ENCODE measurements at places on chromosomes 1 and 21.

- no peak for DNase-seq
These were observed 10.1 kb downstream of the AGMAT start for GRCh38 chr1:15574741-15575140.

DNA sequence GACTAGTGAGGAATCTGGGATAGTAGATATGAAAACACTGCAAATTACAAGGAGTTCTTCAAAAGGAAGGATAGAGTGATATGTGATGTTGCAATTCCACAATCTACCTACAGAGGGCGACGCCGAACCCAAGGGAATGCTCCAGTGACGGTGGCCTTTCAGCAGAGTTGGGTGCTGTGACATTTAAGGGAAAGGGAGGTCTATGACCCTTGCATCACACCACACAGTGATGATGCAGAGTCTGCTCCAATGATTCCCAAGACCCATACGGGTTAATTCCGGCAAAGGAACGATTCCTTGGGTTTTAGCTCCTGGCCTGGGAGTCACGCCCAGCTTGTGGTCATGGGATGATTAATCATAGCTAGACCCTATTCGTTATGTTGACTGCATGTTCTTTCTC lies 123.0 kb upstream of the IGSF21 start:
- no peak for DNase-seq

- no peak for DNase-seq
These were observed 6.2 kb downstream of the TGFBR3 start for GRCh38 chr1:91879733-91880132.

GRCh38 chr1:159076438-159077119 lies at the start of gene AIM2:
AIM2 (minus strand) TSS chr1:159076766; CDS start chr1:159073499, 3,267 bp downstream.
- no peak for DNase-seq

DNA sequence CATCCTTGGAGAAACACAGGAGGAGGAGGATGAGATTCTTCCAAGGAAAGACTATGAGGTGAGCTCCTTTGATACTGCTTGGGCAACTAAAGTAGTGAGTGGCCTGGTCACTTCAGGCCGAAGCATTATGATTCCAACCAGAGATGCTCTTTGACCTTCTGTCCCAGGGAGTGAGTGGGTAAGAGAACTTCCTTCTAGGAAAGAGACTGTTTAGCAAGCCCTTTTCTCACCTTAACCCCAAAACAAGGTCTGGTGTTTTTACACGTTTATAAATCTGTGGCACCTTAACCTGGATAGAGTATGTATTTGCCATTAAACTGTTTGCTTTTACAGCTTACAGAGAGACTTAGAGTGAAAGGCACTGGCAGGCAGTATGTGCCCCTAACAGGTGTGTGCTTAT lies 1.1 kb downstream of the CLCN6 start:
- DNase-seq: no peak

Measured in Panc1 (cell line).